Stimulated activated CD4-positive, alpha-beta T cell treated with anti-CD3 and anti-CD28 coated beads, Interleukin-2, amount 100 ng/mL, for 48 hours (primary cell): ENCODE measurements at places on chromosomes 16 and 17.

DNA sequence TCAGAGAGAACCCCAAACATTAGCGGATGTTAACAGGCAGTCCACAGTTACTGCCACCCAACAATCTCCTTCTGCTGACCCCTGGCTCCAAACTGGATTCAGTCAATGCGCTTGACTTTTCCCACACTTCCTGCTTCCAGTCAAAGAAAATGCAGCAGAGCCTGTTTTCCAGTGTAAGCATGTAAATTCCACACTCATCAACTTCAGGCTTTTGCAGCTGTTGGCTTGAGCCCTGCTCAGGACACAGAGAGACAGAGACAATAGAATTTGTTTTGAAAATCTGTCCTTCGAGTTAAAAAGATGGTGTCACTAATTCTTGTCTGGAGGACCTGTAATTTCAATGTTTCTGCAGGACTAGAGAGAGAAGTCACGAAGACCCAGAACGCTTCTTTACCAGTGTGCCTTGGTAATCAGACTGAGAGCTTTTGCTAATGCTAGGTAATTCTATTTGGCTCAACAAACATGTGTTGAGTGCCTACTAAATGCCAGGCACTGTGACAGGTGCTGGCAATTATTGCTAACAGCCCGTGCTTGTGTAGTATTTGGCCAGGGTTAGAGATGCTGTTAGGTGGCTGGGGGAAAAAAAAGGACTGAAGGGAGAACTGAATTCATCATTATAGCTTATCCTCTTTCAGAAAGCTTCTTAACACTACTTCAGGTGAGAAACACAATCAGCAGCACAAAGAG, 32.5 kb downstream of the HOXB1 start:
- DNase-seq = no peak

DNA sequence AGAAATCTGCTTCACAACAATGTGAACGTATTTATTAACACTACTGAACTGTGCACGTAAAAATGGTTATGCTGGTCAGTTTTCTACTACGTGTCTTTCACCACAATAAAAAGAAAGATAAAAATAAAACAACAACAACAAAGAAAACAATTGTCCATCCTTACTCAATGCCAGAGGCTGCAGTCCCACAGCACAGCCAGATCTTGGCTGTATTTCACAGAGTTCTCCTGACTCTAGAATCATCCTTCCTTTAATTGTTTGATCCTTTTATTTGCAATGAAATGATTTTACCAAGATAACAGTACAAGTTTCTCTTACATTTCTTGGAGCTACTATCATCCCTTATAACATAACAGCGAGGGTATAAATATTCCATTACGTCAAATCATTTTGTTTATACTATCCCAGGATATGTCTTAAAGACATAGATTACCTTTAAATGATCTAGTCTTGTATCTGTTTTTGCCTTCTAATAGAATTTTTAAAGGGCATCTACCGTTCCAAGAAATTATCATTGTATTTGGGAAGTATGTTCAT, 103.3 kb downstream of the SLC39A11 start:
- DNase-seq = no peak

- DNase-seq = no peak
These were observed 651.4 kb upstream of the GOT2 start for GRCh38 chr16:59385491-59385890.

DNA sequence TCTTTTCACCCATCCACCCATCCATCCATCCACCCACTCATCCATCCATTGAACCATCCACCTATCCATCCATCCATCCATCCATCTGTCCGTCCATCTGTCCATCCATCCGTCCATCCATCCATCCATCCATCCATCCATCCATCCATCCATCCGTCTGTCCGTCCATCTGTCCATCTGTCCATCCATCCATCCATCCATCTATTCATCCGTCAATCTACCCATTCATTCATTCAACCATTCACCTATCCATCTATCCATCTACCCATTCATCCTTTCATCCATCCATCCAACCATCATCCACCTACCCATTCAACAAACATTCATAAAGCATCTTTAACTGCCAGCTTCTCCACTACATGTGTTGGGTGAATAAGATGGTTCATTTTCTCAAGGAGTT, 28.9 kb downstream of the GP2 start:
- no peak for DNase-seq

DNA sequence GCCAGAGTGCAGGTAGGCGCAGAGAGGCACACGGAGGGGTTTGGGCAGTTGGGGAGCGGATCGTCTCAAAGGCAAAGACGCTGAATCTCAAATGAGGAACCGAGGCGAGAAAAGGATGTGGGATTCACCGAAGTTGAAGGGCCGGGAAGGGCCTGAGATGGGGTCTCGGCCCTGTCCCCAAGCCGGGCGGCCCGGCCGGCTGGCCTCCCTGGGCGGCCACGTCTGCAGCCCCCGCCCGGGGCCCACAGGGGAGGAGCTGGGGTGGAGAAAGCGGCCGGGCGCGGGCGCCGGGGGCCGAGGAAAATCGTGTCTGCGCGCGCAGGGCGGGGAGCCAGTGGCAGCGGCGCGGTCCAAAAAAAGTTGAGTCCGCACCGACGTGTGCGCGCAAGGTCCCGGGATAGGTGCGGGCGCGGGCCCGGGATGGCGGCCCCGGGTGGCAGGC, 458 bp downstream of the SLC12A4 start:
- DNase-seq = peak; percentile 23

GRCh38 chr16:67137605-67138004, 13.2 kb downstream of the B3GNT9 start:
- no peak for DNase-seq

DNA sequence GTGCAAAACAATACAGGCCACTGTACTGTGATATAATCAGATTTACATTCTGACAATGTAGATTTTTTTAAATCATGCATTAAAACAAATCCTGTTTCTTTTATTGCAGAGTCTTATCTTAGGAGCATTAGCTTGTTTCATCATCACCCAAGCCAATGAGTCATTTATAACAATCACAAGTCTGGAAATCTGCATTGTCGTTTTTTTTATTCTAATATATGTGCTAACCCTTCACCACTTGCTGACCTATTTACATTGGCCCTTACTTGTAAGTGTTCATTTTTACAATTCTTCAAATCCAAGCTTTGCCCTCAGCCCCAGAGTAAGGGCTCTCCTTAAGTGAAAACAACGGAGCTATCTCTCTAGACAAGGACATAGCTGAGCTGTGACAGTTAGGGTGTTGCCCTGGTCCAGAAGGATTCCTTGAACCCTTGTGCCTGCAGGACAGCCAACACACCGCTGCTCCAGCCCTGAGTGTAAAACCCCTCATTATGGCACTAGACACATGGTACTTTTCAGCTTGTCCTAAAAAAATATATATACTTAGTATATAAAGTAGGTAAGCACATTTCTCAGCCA, 3.7 kb downstream of the CMTM1 start:
- DNase-seq = no peak

GRCh38 chr17:75807861-75808260, 23.3 kb downstream of the UNK start:
- DNase-seq = no peak

GRCh38 chr17:17379197-17379991, 76.2 kb downstream of the NT5M start:
- no peak for DNase-seq

DNA sequence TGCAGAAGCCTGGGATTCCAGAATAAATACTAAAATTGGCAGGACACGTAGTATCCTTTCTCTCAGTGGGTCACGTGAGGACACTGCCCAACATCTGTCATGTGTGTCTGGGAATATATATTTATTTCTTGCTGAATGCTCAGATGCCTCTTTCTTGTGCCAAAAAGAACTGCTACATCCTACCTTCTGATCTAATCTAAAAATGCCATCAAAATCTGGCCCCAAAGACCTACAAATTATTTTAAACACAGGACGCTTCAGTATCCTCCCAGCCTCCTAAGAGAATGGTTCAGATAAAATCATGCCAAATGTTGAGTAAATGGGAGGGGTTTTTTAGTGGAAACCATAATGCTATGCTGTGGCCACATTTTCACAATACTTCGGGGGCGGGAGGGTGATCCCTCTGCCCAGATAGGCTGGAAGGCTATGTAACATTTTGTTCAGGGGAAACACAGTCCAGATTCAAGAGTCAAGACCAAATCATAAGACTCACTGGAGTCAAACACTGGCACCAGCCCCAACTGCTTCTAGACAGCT, 22.9 kb upstream of the CORO6 start:
- DNase-seq = no peak

DNA sequence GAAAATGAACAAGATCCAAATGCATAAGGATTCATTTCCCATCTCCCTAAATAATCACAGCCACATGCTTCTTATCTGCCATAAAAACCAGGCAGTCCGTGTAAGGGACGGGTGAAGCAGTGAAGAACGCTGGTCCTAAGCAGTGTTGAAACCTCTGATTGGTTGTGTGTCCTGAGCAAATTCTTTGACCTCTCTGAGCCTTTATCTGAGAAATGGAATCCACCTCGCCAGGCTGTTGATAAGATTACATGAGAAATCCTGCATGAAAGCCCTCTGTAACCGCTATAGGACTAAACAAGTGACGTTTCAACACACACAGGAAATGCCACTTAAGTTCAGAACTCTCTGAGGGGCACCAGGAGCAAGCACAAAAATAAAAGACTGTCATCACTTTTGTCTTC, 26.8 kb downstream of the GAS7 start:
- DNase-seq = no peak

DNA sequence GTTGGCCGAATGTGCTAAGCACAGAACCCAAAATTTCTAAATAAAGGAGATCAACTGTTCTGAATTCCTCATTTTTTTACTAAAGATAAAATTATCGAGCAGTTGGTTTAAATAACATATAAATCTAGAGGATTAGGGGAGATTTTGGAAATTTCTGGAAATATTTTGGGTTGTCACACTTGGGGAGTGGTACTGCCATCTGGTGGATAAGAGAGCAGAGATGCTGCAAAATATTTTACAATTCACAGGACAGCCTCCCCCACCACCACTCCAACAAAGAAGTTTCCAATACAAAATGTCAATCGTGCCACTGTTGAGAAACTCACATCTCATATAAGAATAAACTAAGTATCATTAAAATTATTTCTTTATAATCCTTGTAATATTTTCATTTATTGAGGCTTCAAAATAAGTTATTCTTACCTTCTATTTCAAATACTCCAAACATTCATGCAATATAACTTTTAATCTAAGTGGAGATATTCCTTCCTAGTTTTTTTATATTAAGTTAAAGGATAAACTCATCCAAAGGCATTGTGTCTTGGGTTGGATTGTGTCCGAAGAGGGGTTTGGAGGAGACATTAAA, 17.0 kb upstream of the ABCA8 start:
- no peak for DNase-seq

- no peak for DNase-seq
These were observed 60.7 kb downstream of the CLEC16A start for GRCh38 chr16:11004973-11005610.

DNA sequence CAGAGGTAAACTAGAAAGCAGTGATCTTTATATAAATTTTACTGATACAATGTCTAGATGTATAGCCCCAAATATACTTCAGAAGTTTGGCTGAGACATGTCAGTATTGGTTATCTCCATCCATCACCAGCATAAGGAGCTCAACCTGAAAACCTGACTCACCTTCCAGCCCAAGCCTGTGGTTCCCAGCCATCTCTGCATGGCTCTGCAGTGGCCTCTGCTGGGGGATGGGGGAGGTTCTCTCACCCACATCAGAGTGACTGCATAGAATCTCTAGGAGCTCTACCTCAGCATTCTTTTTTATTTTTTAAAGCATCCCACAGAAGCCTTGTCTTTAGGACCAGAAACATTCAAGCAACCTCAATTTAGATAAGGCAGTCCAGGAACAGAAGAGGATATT, 27.3 kb downstream of the USP7 start:
- DNase-seq = peak; percentile 70

- DNase-seq = no peak
These were observed 27.8 kb upstream of the MGAT5B start for GRCh38 chr17:76840443-76840767.

DNA sequence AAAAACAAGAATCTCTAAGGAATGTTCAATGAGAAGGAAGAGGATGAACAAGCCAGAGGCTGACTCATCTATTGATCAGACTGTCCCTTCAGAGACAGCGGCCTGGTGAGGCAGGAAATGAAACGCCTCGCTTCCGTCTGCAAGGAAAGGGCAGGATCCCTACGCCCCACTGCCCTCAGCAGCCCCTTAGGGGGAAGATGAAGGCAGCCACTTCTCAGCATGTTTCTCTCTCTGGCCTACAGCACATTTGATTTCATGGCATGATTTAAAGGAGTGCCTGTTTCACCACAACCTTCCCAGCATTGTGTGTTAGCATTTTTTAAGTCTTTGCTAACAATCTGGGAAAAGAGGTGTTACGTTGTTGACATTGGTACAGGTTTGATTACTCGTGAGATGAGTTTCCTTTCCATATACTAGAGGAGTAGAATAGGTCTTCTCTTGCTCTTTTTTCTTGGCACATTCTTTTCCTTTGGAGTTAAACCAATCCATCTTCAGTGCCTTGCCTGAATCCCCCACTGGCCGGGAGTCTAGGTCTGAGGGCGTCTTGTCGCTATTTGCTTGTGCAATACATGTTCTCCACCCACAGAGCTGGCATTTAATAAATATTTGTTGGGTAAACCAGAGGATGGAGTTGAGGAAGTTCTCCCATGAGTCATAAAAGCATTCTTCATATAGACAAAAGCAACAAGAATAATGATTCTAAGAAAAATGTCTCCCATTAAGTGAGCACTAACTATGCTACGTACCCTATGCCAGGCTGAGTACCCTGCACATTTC, 47.4 kb downstream of the RBFOX3 start:
- no peak for DNase-seq

DNA sequence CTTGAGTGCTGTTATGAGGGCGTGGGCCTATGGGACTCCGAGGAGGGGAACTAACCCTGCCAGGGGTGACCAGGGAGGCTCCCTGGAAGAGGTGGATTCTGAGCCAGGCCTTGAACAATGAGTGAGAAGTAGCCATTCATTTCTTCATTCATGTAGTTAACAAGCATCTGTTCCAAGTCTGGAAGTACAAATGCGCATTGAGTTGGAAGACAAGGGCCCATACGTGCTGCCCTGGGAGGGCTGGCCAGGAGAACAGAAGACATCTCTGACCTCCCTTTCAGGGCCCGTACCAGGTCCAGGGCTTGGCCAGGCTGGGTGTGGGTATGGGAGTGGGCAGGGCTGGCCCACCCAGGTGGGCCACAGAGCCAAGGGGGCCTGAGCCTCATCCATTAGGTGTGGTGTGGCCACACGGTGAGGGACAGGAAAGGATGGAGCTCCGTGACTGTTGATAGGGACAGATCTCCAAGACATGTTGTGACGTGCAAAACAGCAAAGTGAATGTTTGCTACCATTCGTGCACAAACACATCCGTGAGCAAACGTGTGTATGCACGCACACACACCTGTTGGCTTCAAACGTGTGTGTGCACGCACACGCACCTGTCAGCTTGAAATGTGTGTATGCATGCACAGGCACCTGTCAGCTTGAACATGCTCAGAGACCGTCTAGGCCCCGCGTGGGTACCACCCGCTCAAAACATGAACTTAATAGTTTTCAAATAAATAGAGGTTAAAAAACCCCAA, 46.8 kb downstream of the ZDHHC7 start:
- no peak for DNase-seq

- DNase-seq = no peak
These were observed 10.5 kb upstream of the METRNL start for GRCh38 chr17:83068641-83069570.

GRCh38 chr16:69476920-69477443, 52.6 kb downstream of the CYB5B start:
- no peak for DNase-seq
